Myocyte (in vitro differentiated cells): ENCODE measurements at places on chromosomes 16 and 17. TPM values are rescaled to one million over a fixed set of nuclear protein-coding genes. Genes with fewer than 3 reads are reported as not detected.

The CACNG1 gene
- 142 and 146 TPM in 2 replicates for total RNA-seq

DNA sequence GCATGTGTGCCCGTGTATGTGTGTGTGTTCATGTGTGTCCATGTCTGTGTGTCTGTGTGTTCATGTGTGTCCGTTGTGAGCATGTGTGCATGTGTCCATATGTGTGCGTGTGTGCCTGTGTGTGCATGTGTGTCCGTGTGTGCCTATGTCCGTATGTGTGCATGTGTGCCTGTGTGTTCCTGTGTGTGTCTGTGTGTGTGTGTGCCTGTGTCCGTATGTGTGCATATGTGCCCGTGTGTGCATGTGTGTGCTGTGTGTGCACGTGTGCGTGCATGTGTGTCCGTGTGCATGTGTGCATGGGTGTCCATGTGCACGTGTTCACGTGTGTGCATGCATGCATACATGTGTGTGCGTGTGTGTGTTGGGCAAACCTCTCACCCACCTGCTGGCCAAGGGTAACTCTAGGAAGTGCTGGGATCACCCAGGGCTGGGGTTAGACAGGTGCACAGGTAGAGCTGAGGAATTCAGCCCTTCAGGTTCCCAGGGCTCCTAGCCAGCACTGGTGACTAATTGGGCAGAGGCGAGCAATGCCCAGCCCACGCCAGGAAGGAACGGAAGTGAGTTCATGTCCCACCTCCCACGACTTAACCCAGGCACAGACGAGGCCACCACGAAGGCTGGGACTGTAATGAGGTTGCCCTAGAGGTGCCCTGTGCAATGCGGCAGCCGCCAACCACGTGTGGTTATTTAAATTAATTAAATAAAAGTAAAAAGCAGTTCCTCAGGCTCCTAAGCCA lies 8.2 kb upstream of the CSNK1D start:
- no peak for DNase-seq

The DRC3 gene
- total RNA-seq = 1.0 and 1.6 TPM in 2 replicates

DNA sequence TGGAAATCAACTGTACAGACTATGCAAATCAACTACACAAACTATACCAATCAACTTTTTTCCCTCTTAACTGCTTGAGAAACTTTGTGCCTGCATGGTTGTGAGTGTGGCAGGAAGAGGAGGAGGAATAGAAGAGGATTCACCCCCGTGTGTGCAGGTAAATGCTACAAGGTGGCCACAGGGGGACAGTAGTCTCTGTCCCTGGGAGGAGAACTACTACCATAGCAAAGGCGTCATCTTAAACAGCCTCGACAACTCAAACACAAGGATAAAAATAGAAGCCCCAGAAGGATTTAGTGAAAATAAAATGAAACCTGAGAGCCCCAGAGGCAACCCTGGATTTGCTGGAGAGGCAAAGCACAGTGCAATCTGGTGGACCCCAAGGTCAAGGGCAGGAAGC lies 199.5 kb upstream of the DYNLRB2 start:
- DNase-seq = no peak

The CD300C gene
- total RNA-seq = not detected in 2 replicates

- peak; percentile 82 for DNase-seq
These were observed 11.5 kb downstream of the CCL16 start for GRCh38 chr17:35969558-35970380.

DNA sequence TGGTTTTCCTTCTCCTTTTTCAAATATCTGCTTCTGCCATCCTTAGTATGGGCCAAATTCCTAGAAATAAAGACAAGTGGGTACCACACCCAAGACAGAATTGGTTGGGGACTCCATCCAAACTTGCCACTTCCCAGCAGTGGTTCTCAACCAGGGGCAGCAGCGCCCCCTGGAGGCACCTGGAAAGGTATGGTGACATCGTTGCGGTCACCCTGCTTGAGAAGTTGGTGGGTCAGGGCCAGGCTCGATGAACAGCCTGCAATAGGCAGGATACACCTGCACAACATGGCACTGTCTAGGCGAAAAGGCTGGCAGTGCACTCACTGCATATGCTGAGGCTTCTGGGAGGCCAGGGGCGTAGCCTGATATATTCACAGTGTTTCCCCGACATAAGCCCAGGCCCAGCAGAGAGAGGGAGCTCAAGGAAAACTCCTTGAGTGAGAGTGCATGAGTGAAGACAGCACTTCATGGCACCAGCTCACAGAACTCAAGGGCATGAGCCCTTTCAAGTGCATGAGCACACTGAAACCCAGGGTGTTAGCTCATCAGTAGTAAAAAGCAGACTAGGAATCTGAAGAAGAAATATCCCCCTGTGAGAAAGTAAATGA lies 57.7 kb downstream of the CMC2 start:
- no peak for DNase-seq

- DNase-seq = no peak
These were observed 262.6 kb upstream of the MYOCD start for GRCh38 chr17:12402963-12403622.

- peak; percentile 52 for DNase-seq
These were observed 941 bp upstream of the MRPS34 start for GRCh38 chr16:1773703-1774447.

- DNase-seq = peak; percentile 62
These were observed 133.6 kb downstream of the SNX11 start for GRCh38 chr17:48241131-48241591.

- peak; percentile 65 for DNase-seq
These were observed 12.7 kb upstream of the STAC2 start for GRCh38 chr17:39238311-39238972.

DNA sequence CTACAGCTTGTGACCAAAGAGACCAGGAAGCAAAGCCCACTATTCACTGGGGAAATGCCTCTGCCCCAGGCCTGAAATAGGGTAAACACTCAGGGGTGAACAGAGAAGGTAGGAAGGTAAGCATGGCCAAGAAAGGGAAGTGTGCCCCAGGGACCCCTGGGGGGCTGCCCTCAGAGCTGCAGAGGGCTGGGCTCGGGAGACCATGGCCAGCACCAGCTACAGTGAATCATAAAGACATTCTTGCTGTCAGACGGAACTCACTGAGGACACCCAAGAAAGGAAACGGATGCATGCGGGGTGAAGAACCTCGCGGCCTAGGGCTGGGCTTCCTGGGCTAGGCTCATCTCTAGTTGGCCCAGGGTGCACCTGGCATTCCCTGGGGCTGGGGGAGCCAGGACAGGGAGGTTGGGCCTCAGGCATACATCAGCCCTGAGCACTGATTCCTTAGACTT lies 9.6 kb downstream of the HIC1 start:
- no peak for DNase-seq

The OR1A1 gene
- total RNA-seq = not detected in 2 replicates

- no peak for DNase-seq
These were observed 32.5 kb upstream of the MYO18A start for GRCh38 chr17:29212681-29213121.

The STX1B gene
- 0.86 and 1.3 TPM in 2 replicates for total RNA-seq
